ENCODE measurements at places on chromosomes 1 and 21.

GRCh38 chr1:244654108-244655038 lies 1.4 kb downstream of the DESI2 start:
- H3K36me3 ChIP-seq = peaks cover 20% of the 10 kb centered on the region
- no peaks in the 10 kb centered on the region for H3K27me3 ChIP-seq
- H3K4me1 ChIP-seq = peaks cover 23% of the 10 kb centered on the region
- H3K27ac ChIP-seq = no peak overlapping the region

- H3K4me3 ChIP-seq = no peak overlapping the region
- H3K4me1 ChIP-seq = no peaks in the 10 kb centered on the region
- no peak for DNase-seq
- H3K36me3 ChIP-seq = no peaks in the 10 kb centered on the region
- no peaks in the 10 kb centered on the region for H3K27me3 ChIP-seq
Measured at GRCh38 chr1:208419746-208420420, 175.7 kb upstream of the PLXNA2 start.

DNA sequence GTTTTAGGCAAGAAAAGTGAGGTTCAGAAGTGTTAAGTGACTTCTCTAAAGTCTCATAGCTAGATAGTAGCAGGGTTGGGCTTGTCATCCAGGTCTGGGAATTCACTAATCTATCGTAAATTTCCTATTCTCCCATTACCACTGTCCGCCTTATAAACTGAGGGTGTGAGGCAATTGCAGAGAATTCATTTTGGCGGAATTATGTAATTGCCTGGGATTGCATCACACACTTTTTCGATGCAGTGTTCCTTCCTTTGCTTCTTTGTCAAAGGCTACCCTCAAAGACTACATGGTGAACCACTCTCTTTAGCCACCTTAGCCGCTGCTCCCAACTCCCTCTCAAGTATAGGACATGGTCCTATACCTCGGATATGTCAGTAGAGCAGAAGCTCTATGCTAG lies 19.1 kb downstream of the SELP start:
- no peak overlapping the region for H3K4me3 ChIP-seq
- no peaks in the 10 kb centered on the region for H3K36me3 ChIP-seq
- H3K4me1 ChIP-seq = peaks cover 19% of the 10 kb centered on the region
- H3K27ac ChIP-seq = no peak overlapping the region
- DNase-seq = no peak

DNA sequence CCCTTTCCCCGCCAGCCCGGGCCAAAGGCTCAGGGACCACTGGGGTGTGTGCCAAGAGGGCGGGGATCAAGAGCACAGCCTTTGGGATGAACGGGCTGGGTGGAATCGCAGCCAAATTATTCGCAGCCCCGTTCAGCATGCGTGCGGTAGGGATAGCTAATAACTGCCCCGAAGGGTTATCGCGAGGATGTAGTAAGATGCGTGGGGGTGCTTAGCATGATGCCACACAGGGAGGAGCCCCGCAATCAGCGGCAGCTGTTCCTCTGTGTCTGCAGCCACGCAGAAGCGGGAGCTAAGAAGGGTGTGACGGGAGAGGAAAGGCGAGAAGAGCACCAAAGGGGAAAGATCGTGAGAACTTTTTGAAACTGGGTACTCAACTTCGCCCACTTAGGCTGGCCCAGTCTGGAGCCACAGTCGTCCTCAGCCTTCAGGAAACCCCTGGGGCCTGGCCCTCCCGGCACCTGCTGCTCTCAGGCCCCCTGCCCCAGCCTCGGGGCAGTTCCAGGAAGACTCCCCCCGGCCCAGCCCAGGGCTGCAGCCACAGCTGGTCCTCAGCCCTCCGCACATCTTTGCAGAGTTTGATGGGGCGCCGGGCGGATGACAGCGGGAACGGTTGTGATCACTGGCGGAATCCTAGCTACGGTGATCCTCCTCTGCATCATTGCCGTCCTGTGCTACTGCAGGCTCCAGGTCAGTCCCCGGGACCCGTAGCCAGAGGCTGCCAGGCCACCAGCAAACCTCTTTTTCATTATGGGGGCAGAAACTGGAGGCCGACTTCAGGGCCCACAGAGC lies 64.9 kb downstream of the TOR1AIP2 start:
- H3K27ac ChIP-seq = no peak overlapping the region
- H3K4me3 ChIP-seq = no peak overlapping the region
- no peaks in the 10 kb centered on the region for H3K36me3 ChIP-seq
- H3K4me1 ChIP-seq = peaks cover 15% of the 10 kb centered on the region
- H3K27me3 ChIP-seq = peaks cover 11% of the 10 kb centered on the region
- no peak for DNase-seq

- no peak for DNase-seq
- no peaks in the 10 kb centered on the region for H3K4me1 ChIP-seq
- peaks cover 9% of the 10 kb centered on the region for H3K27me3 ChIP-seq
- no peak overlapping the region for H3K27ac ChIP-seq
- H3K4me3 ChIP-seq = no peak overlapping the region
Measured at GRCh38 chr21:37737507-37737906, 178.8 kb downstream of the KCNJ6 start.
